ENCODE measurements at places on chromosomes 7 and 10.
A peak's percentile ranks its signal among the peaks of the same experiment; 100 is the strongest.

GRCh38 chr7:48528646-48529045 is 357.4 kb downstream of the ABCA13 start:
- DNase-seq, result no peak

GRCh38 chr10:73110345-73110849 is at the start of gene NUDT13:
Gene NUDT13, plus strand, starts transcription at chr10:73110455. Its CDS starts 3,911 bp downstream, at chr10:73114366.
- peak; percentile 80 for DNase-seq

- DNase-seq, result no peak
Observed at GRCh38 chr10:76115131-76115470, 683.7 kb downstream of the LRMDA start.

DNA sequence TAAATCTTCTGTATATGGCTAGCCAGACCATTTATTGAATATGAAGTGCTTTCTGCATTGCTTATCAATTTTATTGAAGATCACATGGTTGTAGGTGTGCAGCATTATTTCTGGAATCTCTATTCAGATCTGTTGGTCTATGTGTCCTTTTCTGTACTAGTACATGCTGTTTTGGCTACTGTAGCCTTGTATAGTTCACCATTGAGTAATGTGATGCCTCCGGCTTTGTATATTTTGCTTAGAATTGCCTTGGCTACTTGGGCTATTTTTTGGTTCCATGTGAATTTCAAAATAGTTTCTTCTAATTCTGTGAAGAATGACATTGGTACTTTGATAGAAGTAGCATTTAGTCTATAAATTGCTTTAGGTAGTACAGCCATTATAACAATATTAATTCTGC is 1187.2 kb downstream of the XPNPEP1 start:
- no peak for DNase-seq

DNA sequence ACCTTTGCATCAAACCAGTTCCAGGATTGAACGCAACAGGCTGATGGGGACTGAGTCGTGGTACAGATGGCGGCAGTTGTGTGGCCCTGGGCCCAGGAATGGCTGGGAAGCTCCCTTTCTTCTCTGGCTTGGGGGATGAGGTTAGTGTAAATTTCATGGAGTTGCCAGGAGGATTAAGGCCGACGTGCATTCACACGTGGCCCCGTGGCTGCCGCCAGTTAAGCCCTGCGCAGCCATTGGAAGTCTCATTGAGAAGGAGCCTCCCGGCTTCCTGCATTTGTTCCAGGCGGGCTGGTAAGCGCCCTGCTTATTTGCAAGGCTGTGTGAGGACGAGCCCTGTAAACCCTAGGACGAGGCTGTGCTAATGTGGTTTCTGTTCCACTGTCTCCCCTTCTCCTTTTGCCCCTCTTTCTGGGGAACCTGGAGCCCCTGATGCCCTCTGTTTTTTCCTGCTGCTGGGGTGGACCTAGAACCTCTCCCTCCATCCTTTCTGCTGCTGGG is 174.7 kb upstream of the TNRC18 start:
- peak; percentile 54 for DNase-seq

- no peak for DNase-seq
Observed at GRCh38 chr10:97371696-97372095, 29.4 kb downstream of the RRP12 start.

GRCh38 chr7:15407910-15408309 is 153.9 kb downstream of the AGMO start:
- no peak for DNase-seq

DNA sequence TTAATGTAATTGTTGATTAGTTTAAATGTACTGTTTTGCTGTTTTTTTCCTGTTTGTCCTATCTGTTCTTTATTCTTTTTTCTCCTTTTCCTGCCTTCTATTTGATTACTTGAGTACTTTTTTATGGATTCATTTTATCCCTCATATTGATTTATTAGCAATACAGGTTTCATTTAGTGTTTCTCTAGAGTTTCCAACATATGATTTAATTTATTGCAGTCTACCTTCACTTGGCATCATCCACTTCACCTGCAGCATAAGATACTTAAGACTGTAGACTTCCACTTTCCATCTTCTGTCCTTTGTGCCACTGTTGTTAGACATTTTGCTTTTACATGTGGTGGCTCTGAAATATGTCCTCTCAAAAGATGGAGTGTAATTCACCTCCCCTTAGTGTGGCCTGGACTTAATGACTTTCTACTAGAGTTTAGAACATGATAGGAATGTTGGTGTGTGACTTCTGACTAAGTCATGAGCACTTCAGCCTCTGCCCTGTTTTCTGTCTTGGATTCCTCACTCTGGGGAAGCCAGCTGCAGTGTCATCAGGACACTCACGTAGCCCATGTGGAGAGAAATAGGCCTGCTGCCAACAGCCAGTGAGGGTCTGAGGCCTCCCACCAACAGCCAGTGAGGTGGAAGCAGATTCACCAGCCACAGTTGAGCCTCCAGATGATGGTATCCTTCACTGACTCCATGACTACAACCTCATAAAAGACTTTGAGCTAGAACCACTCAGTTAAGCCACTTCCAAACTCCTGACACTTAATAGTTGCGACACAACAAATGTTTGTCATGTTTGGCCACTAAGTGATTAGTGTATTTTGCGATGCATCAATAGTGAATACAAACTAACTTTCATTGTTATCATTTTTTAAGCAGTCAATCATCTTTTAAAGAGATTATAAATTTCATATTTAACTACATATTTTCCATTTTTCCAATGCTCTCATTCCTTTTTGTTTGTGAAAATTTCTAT is 643.5 kb upstream of the DPP6 start:
- DNase-seq, result no peak

- DNase-seq, result no peak
Observed at GRCh38 chr7:5567790-5568189, 144.2 kb upstream of the TNRC18 start.

- DNase-seq, result no peak
Observed at GRCh38 chr10:35340975-35341374, 4.7 kb downstream of the CCNY start.

- DNase-seq, result peak; percentile 68
Observed at GRCh38 chr7:140674899-140675701, 2.4 kb downstream of the ADCK2 start.

- peak; percentile 80 for DNase-seq
Observed at GRCh38 chr10:49115015-49115795, at the start of gene VSTM4. Gene VSTM4, minus strand, starts transcription at chr10:49115522. Its CDS starts 37 bp downstream, at chr10:49115485.

GRCh38 chr7:220151-220841 is 27.9 kb downstream of the FAM20C start:
- no peak for DNase-seq

GRCh38 chr7:427506-428103 is 92.0 kb downstream of the PDGFA start:
- no peak for DNase-seq

DNA sequence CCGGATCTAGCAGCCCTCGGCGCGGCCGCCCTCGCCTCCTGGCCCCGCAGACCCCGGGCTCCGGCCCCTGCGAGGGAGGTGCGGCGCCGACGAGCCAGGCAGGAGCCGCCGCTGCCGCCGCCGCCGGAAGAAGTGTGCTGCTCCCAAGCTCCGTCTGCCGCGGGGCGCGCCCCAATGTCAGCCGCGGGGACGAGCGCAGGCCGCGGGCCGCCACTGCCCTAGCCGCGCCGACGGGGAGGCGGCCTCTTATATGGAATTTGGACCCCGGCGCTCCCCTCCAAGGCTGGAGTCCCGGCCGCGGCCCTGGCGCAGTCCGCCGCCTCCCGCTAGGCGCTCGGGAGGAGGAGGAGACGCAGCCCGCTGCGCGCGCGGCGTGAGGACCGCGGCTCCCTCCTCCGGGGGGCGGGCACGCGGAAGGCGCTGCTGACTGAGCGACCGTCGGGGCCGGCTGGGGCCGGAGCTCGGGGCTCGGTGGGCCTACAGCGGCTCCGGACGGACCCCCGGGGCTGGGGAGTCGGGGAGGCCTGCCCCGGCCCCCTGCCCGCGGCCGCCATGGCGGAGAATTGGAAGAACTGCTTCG is at the start of gene TRIM8:
TRIM8 (plus strand) TSS at position 414 of the 580 bp plus-strand sequence; CDS start at position 553, 139 bp downstream.
- no peak for DNase-seq

DNA sequence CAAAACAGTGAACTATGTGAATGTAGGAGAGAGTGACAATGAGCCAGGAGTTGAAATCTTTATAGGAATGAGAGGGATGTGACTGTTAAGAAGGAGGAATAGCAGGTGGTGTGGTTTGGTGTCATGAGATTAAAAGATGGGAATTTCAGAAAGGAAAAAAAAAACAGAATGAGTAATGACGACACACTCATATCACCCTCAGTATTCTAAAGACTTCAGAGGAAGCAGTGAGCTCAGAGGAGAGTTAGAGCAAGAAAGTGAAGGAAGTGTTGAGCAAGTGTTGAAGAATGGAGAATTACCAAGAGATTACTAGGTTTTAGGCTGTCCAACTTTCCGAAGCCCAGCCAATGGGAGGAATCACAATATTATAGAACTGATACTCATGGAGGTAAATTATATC is 220.5 kb upstream of the HGF start:
- DNase-seq, result no peak

GRCh38 chr7:34759477-34760125 is 101.6 kb downstream of the NPSR1 start:
- DNase-seq, result no peak

GRCh38 chr10:86958116-86958900 is at the start of gene SNCG:
Gene SNCG, plus strand, starts transcription at chr10:86958599. Its CDS starts 99 bp downstream, at chr10:86958698.
- DNase-seq, result peak; percentile 65

DNA sequence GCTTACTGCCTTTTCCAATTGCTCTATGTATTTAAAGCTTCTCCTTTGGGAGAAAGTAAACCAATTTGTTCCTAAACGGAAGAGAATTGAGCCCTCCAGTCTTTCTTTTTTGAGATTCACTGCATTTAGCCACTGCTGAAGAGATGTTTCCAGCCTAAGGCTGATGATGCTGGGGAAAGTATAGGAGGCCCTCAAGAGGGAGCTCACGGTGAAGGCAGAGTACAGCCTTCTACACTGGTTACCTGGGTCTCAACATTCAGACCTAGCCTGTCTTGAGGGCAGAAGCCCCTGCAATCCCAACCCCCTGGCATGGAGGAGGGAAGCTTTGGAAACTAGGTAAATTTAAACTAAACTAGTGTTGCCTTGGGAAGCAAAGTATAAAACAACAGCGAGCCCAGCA is 316.7 kb upstream of the TPK1 start:
- no peak for DNase-seq

DNA sequence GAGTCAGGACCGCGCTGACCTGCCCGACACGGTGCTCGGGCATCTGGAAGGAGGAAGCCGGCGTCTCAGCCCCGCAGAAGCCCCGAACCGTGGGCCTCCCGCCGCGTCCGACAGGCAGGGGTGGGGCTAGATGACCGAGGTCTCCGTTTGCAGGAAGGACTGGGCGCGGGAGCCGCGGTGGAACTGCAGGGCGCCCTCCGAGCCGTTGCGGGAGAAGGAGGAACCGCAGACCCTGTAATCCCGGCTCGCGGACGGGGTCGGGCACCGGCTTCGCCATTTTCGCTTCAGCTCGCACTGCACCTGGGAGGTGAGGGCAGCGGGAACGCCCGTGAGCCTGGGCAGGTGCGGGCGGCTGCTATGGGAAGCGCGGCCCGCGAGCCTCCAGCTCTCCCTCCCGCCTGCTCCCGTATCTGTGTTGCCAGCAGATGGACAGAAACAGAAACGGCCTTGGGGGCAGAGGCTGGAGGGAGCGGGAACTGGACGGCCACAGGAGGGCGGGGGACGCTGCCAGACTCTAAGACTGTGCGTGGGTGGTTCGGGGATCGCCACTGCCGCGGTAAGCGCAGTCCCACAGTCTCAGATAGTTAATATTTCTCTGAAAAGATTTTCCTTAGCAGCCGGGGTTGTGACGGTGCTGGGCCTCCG is 114.1 kb downstream of the VIPR2 start:
- DNase-seq, result peak; percentile 83

GRCh38 chr10:112963835-112964234 is 13.8 kb downstream of the TCF7L2 start:
- peak; percentile 54 for DNase-seq

DNA sequence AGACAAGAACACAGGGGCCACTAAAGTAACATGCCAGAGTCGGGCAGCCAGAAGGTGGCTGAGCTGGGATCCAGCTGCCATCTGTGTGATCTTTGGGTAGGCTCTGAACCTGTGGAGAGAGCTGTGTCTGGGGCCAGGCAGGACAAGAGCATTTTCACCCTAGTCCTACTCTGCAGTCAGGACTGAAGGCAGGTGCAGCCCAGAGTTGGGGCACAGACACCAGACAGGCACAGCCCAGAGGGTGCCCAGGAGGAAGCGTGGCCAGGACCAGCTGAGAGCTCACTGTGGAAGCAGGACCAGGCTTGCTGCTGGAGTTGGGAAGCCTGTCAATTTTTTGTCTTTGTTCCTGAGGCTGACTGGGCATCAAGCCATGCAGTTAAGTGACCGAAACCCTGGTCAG is 113.6 kb downstream of the ADCY1 start:
- DNase-seq, result no peak

GRCh38 chr7:157357129-157358040 is 20.6 kb downstream of the DNAJB6 start:
- DNase-seq, result no peak

DNA sequence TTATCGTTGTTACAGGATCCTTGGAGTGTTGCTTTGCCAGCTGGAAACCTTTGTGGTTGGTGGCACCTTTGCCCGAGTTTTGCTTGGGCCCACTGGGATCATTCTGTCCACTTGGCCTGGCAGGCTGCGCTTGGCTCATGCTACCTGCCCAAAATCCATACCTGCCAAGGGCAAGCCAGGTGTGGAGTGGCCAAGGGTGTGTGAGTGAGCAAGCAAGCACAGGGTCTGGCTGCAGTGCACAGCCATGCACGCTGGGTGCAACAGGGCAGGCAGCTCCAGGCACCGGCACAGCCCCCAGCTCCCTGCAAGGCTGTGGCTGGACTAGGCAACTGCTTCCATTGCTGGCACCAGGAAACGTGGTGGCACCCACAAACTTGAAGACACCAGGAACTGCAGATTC is 421.8 kb downstream of the ARL4A start:
- DNase-seq, result no peak

DNA sequence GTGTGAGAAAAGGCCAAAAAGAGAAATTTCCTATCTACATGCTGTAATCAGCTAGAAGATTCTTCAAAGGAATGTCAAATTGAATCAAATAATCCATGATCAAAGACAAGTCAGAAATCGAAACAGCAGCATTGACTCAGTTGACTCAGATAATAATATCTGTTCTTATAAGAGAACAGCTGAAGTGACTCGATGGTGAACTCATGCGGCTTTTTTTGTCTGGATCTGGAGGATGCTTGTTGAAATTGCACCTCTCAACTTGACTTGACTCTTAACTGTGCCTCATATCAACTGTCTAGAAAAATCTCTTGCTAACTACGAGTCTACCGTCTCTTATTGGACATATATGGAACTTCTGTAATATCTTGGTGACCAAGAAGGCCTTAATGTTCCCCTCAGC is 599.5 kb downstream of the PHTF2 start:
- no peak for DNase-seq

All from sigmoid colon (tissue), 7 donors.